ENCODE measurements at places on chromosomes 13 and 19.

GRCh38 chr13:49690133-49690994 lies 922 bp downstream of the EBPL start:
- H3K4me3 ChIP-seq, result peak overlapping the region; percentile 83
- no peaks in the 10 kb centered on the region for H3K27me3 ChIP-seq
- peak overlapping the region; percentile 84 for H3K27ac ChIP-seq
- peaks cover 18% of the 10 kb centered on the region for H3K4me1 ChIP-seq
- no peak for DNase-seq

DNA sequence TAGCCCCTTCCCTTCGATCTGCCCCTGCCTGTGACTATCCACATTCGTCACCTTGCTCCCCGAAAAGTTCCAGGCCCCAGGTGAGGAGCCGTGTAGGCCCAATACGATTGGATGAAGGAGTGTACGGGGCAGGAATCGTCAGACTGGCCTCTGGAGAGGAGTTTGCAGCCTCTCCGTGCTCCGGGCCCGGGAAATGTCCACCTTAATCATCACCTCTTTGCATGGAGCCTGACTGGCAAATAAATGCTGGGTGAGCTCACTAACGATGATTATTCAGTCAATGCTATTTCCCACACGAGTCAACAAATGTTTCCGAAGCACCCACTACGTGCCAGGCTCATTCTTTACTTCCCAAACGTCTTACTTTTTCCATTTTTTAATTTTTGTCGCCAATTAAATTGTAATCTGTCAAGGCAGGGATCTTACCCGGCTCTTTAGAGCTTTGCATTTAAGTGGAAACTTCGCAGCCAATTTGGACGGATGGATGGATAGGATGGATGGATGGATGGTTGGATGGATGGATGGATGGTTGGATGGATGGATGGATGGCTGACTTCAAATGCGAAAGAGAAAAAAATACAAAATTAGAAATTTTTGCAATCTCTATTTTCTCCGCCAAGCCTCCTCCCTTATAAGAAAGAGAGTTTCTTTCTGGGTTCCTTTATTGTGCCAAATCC lies 45.8 kb downstream of the TGDS start:
- peaks cover 24% of the 10 kb centered on the region for H3K4me1 ChIP-seq
- peak overlapping the region; percentile 83 for H3K4me3 ChIP-seq
- DNase-seq, result no peak
- no peaks in the 10 kb centered on the region for H3K36me3 ChIP-seq
- no peaks in the 10 kb centered on the region for H3K27me3 ChIP-seq
- peak overlapping the region; percentile 95 for H3K27ac ChIP-seq

- DNase-seq, result no peak
- H3K27ac ChIP-seq, result no peak overlapping the region
- no peaks in the 10 kb centered on the region for H3K27me3 ChIP-seq
- no peaks in the 10 kb centered on the region for H3K4me1 ChIP-seq
- peaks cover 66% of the 10 kb centered on the region for H3K36me3 ChIP-seq
- no peak overlapping the region for H3K4me3 ChIP-seq
Observed at GRCh38 chr19:2810141-2811091, 9.3 kb upstream of the ZNF554 start.

GRCh38 chr19:15197275-15197941 lies 3.4 kb downstream of the NOTCH3 start:
- peak overlapping the region; percentile 66 for H3K4me3 ChIP-seq
- peak overlapping the region; percentile 83 for H3K27ac ChIP-seq
- no peaks in the 10 kb centered on the region for H3K36me3 ChIP-seq

- peaks cover 40% of the 10 kb centered on the region for H3K27me3 ChIP-seq
- no peak overlapping the region for H3K4me3 ChIP-seq
- H3K36me3 ChIP-seq, result peaks cover 22% of the 10 kb centered on the region
- no peak for DNase-seq
Observed at GRCh38 chr19:17868669-17869068, 3.1 kb upstream of the SLC5A5 start.

Data from left ventricle myocardium inferior (tissue), 1 donor.